ENCODE measurements at places on chromosomes 1 and 21.

GRCh38 chr1:212666116-212666775 lies 33.4 kb downstream of the BATF3 start:
- DNase-seq, result no peak

- DNase-seq, result no peak
These were observed 9.1 kb upstream of the AK2 start for GRCh38 chr1:33045814-33046213.

DNA sequence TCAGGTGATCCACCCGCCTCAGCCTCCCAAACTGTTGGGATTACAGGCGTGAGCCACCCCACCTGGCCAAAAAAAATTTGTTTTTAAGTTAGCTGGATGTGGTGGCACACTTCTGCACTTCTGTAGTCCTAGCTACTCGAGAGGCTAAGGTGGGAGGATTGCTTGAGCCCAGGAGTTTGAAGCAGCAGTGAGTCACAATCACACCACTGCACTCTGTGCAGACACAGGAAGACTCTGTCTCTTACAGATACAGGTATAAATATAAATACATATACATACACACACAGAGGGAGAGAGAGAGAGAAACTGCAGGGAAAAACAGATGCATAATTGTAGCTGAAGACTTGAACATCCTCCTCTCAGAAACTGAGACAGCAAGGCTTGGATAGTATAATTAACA lies 34.8 kb upstream of the EPS15 start:
- no peak for DNase-seq

DNA sequence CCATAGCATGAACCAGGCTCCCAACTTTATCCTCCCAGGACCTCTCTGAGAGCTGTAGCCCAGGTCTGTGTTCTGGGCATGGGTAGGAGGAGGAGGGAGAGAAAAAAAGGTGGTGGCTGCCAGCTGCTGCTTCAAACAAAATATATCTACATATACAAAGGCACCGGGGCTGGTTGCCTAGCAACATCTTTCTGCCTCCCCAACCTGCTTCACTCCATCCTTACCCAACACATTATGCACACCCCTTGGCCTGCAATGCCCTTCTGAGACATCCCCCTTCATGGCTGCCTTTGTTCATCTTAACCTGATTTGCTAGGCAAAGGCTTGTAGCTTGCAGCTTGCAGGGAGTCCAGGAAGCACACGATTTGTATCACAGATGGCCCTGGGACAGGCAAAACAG lies 27.2 kb upstream of the ATP1A1 start:
- DNase-seq, result peak; percentile 68

DNA sequence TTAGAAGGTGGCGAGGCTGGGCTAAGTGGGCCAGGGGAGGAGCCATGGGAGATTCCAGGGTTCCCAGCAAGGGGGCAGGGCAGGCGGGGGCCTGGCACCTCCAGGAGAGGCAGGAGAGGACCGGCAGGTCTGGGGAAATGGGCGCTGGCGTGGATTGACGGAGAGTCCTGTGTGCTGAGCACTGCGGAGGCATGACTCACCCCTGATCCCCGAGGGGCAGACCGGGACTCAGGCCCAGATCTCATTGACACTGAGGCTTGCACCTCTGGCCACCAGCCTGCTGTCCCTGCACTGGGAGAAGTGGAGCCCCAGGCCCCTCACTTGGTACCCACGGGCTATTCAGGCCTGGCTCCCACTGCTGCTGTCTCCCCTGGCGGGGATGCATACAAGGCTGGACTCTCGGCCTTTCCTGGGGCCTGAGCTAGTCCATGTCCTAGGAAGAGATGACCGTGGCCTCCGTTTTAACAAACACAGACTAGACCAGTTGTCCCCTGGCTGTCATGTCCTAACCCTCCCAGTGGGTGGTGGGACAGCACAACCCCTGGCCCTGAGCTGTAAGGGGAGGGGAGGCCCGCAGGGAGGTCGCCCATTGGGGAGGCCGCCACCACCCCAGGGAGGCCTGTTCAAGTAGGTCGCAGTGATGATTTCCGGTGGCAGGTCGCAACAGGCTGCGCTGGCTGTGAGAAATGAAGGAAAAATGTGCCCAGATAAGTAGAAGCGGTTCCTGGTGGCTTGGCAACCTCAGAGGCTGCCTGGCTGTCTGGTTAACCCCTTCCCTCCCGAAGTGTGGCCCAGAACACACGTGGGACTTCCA lies 39.7 kb downstream of the RIPK4 start:
- no peak for DNase-seq

DNA sequence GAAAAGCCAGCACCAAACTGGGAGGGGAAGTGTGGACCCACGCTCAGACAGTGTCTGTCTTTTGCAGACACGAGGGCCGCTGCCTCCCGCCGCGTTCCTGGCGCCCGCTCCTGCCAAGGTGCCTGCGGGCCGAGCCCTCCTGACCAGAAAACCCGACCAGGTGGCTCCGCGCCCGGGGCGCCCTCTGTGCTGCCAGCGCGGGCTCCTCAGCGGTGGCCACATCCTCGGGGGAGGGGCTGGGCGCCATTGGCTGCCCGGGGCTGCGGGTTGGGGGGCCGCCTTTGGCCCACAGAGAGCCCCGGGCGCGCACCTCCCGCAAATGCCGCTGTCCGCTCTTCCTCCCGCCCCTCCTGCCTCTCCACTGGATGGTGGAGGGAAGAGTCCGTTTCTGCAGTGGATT lies 22.4 kb upstream of the TRNAU1AP start:
- no peak for DNase-seq

GRCh38 chr21:43280949-43281633 lies 112.3 kb downstream of the CRYAA start:
- DNase-seq, result no peak

GRCh38 chr1:14765773-14766172 lies 167.3 kb downstream of the KAZN start:
- no peak for DNase-seq

GRCh38 chr1:220300442-220301121 lies 28.3 kb upstream of the RAB3GAP2 start:
- no peak for DNase-seq

DNA sequence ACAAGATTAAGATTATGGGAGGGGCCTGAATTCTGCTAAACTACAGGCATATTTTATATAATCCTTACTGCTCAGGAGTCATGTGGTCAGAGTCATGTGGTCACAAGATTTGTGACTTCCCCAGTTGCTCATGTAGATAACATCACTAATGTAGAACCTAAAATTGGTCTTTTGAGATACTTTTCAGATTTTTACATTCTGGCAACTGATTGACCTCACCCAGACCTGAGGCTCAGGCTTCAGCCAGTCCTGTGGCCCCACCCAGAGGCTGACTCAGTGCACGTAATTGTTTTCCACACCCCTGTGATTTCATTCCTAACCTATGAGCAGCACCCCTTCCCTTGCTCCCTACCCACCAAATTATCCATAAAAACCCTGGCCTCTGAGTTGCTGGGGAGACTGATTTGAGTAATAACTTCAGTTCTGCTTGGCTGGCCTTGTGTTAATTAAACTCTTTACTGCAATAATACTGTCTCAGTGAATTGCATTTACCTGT lies 41.7 kb upstream of the ZNF326 start:
- peak; percentile 24 for DNase-seq

- no peak for DNase-seq
These were observed 136.6 kb upstream of the CD34 start for GRCh38 chr1:208047476-208047934.

GRCh38 chr1:15707239-15707925 lies 23.3 kb downstream of the PLEKHM2 start:
- DNase-seq, result no peak

DNA sequence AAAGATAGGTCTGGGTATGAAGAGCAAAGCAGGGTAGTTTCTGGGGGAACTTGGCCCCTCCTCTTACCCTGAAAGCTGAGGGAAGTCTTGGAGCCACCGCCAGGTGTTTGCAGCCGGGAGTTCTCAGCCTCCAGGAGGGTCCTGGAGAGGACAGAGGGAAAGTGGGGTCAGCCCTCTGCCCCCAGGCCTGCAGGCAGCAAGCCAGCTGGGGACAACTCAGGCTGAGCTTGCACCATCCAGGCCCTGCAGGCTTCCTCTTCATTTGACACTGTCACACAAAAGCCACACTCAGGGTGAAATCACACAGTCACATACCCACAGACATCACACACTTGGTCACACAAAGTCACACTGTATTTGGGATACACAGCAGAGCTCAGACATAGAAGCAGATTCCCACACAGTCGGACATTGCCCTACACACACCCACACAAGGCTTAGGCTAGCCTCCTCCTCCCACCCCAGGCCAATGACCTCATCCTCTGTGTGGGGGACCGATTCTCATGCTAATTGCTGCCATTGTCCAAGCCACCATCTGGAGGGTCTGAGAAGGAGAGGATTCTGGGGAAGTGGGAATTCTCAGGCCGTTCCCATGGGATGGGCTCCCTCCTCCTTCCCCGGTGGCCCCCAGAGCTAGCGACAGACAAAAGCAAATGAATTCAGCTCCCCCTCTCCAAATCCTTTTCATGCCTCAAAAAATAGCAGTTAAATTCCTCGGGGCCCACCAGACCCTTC lies 3.7 kb downstream of the NES start:
- no peak for DNase-seq

GRCh38 chr1:1040004-1040991 lies 20.4 kb downstream of the AGRN start:
- peak; percentile 87 for DNase-seq

DNA sequence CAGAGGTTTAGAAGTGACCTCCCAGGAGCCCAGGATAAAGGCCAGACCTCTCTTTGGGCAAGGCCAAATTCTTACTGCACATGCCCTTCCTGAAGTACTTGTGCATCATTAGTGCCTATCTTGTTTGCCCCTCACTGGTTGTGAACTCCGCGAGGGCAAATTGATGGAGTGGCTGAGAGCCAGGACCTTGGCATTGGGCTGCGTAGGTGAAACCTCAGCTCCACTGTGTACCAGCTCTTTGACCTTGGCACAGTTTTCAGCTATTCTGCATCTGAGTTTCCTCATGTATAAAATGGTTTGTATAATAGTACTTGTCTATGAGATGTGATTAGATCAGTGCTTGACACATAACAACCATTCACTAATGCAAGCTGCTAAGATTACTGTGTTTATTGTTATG lies 11.5 kb downstream of the OTUD3 start:
- no peak for DNase-seq

DNA sequence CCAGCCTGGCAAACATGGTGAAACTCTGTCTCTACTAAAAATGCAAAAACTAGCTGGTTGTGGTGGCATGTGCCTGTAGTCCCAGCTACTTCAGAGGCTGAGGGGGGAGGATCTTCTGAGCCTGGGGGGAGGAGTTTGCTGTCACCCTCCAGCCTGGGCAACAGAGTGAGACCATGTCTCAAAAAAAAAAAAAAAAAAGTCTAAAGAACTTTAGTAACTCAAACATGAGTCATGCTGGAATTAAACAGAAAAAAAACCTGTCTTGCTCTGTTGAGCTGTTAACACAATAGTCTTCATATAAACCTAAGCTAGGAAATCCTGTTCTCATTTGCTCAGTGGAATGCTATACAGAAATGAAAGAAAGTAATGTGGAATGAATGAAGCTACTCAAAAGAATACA lies 16.7 kb upstream of the DISP1 start:
- DNase-seq, result peak; percentile 44

DNA sequence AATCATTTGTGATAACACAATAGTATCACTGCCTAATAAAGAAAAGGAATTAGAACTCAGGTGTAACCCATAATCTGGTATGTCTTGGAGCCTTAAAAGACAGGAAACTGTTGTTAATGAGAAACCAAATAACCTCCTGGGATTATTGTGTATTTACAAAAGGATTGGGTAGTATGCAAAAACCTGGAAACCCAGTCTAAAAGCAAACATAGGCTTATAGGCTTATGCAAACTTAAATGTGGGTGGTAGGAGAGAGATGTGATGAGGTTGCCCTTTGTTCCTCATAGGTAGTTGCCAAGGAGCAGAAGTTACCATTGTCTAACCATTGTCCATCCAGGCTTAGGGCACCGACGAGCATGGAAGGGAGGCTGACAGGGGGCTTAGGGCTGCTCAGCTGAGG lies 165.8 kb downstream of the AK5 start:
- no peak for DNase-seq

DNA sequence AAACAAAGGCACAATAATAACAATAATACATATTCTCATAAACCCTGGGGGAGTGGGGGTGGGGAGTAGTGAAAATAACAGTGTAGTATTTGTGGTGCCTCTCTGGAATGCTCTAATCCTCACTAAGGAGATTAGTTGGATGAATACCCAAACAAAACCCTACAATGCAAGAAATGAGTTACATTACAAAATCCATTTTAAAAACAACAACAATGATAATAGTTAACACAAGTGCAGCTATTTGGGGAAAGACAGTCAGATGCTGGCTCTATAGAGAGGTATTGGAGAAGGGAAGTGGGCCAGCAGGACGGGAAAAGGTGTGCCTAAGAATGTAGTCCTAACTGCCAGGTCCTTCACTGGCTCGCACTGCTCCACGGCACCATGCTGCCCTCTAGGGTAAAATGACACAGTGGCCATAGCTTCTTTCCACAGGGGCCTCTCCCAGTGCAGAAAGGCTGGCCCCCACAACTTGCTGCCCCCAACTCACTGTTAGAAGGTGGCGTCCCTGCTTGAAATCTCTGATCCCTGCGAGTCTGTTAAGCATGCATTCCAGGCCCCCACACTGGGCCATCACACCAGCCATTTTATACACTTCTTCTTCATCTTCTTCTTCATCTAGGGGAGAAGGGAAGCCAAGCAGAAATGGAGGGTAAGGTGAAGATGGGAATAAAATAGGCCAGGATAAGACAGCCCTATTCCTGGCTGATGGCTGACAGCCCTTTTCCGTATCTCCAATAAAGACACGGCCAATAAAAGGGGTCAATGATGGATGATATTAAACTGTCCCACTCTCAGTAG lies 113.8 kb downstream of the UBR4 start:
- DNase-seq, result peak; percentile 49

- DNase-seq, result no peak
These were observed 3.5 kb upstream of the KRTAP27-1 start for GRCh38 chr21:30340714-30341573.

GRCh38 chr1:19066248-19066873 lies 109.9 kb upstream of the IFFO2 start:
- no peak for DNase-seq

GRCh38 chr1:244778344-244778743 lies 57.1 kb upstream of the COX20 start:
- no peak for DNase-seq

DNA sequence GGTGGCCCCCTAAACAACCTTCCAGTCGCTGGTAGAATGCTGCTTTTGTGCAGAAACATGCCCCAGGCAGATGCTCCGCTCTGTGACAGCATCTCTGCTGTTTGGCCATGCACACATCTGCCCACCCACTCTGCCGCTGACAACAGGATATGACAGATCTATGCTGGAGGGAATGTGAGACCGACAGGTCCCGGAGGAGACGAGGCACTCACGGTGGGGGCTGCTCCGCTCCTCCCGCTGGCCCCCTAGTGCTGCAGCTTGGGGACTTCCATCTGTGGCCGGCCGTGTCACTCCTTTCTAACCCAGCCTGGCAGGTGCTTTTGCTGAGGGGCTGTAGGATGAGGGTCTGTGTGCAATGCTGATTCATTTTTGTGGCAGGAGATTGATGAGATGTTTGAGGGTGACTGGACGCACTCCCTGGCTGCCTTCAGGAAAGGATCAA lies 49.1 kb upstream of the DMRTB1 start:
- no peak for DNase-seq

DNA sequence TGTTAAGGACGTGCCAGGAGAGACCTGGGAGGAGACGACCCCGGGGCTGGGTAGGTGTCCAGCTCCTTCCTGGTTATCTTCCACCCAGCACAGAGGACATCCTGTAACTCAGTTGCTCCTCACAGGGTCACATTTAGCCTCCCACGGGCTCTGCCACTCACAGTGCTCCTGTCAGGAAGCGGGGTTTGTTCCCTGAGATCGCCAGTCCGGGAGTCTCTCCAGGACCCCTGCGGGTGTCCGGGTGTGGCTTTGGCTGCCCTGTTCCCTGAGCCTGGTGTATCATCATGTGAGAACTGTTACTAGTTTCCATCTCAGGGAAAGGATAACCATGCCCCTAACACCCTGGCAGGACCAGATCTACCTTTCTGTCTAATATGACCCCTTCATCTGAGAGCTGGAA lies 158.2 kb upstream of the RUNX1 start:
- no peak for DNase-seq
